ENCODE measurements at places on chromosomes 6 and 20. TPM values are rescaled to one million over a fixed set of nuclear protein-coding genes. Genes with fewer than 3 reads are reported as not detected.

DNA sequence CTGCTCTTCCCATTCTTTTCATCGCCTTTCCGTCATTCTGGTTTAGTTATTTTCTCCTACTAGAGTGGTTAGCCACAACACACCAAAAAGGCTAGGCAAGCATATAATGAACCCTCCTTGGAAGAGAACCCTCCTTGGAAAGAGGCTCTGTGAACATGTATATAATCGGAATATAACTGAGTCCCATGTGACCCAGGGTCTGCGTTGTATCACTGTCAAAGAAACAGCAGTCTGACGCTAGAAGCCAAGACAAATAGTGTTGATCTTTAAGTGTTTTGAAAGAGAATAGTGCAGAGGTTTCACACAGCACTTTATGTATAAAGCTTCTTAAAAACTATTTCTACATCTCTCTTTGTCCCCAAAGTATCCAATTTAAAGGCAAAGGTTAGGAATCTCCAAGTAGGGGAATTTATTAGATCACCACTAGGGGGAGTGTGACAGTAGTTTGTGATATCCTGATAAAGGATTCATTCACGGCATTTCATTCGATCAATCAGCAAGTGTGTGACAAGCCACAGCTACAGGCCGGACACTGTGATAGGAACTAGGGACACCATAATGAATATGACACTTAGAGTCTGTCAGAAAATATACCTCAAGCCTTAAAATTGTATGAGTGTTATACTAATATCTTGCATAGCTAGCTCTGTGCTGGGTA, 395.3 kb downstream of the CD109 start:
- DNase-seq = peak; percentile 89

- no peak for DNase-seq
Measured at GRCh38 chr6:36317623-36318022, 19.1 kb downstream of the BNIP5 start.

DNA sequence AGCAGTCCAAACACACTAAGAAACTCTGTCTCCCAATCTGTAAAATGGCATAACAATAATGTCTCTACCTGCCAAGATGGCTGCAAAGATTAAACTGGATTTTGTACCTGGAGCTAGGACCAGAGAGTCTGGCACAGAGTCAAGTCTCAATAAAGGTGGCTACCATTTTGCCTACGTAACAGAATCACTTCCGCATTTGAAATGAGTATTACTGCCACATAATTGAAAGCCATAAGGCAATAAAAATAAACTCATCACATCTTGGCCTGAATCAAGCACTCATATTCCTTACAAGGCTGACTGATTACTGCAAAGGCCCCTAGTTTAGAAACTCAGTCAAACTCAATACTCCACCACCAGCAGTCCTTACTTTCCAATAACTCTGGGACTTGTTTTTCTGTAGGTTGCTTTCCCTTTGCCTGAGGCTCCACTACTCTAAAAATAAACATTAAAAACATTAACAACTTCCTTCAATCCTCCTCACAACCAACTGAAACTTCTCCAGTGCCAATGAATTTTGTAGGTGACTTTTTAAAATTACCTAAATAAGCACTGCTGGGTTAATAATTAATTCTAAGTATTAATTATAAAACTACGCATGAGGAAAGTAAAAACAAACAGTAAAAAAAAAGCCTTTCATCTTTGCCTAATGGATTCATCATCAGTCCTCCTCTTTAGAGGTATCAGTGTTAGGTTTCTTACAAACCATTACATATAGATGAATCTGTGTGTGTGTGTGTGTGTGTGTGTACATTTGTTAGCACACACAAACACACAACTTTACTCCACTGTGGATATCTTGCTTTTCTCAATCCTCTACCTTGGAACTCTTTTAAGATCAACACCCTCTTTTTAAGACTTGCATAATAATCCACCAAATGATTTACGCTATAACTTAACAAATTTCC, 3.7 kb downstream of the KIF16B start:
- DNase-seq = no peak

DNA sequence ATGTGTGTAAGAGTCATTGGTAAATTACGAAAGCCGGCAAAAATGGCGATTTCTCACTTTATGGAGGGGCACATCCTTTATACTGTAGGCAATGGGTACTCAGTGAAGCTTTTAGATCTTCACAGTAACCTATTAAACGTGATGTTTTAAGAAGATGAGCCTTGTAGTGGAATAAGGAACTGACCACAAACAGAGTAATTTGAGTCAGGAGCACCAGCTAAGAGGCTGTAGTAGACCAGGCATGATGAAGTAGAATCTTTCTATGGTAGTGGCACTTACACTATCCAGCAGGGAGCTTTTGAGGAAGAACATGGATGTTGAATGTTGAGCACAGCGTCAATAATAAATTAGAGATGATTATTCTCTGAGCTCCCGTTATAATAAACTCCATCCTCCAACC, 65.9 kb downstream of the HIVEP2 start:
- DNase-seq = no peak

DNA sequence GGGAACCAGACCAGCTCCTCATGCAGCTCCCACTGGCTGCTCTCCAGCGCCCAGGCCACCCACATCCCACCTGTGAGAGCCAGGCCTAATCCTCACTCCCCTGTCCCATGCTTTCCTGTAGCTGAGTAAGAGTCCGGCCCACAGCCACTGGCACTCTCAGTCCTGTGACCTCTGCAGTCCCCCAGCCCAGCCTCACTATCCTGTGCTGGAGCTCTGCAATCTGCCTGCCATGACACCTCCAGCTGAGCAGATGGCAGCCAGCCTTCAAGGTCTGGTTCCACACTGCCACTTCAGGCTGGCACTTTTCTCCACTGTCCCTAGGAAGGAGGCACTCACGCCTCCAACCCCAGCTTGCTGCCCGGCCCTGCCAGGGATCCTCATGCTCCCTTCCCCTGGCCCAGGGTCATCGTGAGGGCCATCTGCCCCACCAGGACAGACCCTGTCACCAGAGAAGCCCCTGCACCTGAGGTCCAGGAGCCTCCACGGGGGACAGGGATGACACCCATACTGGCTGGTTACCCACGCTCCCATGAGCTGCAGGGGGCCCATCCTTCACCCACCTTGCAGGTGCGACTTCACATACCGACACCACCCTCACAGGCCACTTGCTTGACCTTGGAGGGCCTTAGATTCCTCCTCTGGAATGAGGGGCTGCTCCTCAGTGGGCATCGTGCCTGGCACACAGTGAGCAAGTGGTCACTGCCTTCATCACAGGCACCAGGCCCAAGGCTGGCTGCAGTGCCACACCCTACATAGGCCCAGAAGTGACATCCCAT, 100.1 kb downstream of the ASXL1 start:
- no peak for DNase-seq

DNA sequence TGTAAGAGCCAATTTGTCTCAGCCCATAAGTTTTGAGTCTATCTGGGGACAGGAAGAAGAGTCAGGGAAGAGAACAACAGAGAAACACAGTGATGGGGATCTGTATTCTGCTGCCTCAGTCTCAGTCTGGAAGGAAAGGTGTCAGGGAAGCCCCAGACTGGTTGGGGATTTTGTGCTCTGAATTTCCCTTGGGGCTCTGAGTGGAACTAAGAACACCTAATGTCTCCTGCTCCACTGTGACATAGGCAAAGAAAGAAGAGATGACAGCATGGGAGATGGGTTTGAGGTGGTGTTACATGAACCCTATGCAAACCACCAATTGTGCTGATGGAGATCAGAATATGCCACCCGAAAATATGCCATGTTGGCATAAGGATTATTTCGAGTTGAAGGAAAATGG, 139.5 kb upstream of the MYLIP start:
- DNase-seq = no peak

- DNase-seq = no peak
Measured at GRCh38 chr20:17625246-17626051, 55.6 kb downstream of the DSTN start.

DNA sequence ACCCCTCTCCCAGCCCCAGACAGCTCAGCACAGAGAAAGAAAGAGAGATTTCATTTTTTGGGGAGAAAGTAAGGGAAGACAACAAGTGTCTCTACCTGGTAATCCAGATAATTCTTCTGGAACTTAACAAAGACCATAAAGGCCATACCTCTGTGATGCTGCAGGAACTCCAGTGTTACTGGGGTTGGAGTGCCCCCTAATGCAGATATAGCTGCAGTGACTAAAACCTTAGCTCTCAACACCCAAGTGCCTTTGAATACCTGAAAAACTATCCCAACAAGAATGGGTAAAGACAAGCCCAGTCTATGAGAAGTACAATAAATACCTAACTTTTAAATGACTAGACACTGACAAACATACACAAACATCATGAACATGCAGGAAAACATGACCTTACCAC, 365.3 kb upstream of the PTCHD4 start:
- DNase-seq = no peak

Gene GID8
- 31.3 TPM for total RNA-seq

Gene PTCHD4
- total RNA-seq = 1.4 TPM

Gene FUT9
- total RNA-seq = under 0.01 TPM

Data from tongue (tissue), 3 donors.